ENCODE measurements at places on chromosomes 2 and 18. TPM values are rescaled to one million over a fixed set of nuclear protein-coding genes. Genes with fewer than 3 reads are reported as not detected.

DNA sequence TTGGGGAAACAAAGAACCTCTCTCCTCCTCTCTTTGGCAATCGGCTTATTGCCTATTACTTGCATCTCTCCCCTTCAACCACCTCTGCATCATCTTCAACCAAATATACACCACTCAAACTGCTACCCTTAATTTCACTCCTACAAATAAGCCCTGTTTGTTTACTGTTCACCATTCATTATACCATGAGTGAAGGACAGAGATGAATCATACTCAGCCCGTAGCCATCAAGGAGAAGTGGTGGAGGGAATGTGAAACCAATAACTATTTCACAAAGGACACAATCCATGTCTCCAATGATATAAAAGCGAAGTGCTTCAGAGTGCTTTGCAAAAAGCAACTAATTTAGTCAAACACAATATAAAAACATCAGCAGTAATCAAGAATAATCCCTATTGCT, 76.8 kb downstream of the CACNB4 start:
- H3K27ac ChIP-seq: no peak overlapping the region
- no peak for DNase-seq

DNA sequence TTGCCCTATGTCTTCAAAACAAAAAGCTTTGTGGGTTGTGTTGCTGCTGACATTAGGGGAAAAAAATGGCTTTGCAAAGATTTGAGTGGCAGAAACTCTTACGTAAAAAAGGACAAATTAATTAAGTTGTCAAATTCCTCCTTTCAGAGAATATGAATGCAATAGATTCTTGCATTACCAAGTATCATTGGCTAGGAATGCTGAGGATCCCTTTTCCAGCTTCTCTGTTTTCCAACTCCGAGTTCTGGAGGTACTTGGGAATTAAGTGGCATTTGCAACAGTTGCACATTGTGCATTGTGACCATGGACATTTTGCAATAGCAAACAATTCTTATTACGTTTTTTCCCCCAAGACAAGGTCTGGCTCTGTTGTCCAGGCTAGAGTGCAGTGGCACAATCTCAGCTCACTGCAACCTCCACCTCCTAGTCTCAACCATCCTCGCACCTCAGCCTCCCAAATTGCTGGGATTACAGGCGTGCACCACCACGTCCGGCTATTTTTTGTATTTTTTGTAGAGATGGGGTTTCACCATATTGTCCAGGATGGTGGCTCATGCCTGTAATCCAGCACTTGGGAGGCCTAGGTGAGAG, 29.9 kb upstream of the PPP1CB start:
- DNase-seq: no peak
- peaks cover 12% of the 10 kb centered on the region for H3K4me1 ChIP-seq
- H3K27ac ChIP-seq: no peak overlapping the region
- H3K4me3 ChIP-seq: no peak overlapping the region
- H3K36me3 ChIP-seq: no peaks in the 10 kb centered on the region
- H3K27me3 ChIP-seq: no peaks in the 10 kb centered on the region

DNA sequence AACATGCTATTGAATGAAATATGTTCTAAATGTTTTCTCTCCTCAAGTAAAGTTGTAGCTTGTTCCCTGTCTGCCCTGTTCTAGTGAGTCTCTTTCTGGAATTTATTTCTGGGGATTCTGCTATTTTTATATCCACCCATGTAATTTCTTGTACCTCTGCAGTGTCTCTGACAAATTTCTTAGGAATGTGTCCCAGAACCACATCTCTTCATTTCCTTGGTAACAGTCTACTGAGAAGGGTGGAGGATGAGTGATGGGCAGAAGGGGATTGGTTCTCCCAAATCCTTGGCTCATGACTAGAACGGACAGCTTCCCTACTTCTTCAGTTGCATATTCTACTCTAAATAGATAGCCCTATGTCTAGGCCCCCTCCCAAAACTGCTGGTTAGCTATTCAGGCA, 490.6 kb upstream of the LINC00305 start:
- H3K4me1 ChIP-seq: no peaks in the 10 kb centered on the region
- H3K27ac ChIP-seq: no peak overlapping the region
- no peaks in the 10 kb centered on the region for H3K27me3 ChIP-seq

- H3K27me3 ChIP-seq: no peaks in the 10 kb centered on the region
- no peak for DNase-seq
- H3K27ac ChIP-seq: no peak overlapping the region
- H3K4me3 ChIP-seq: no peak overlapping the region
- H3K4me1 ChIP-seq: no peaks in the 10 kb centered on the region
Observed at GRCh38 chr2:69954084-69954483, 7.3 kb downstream of the ASPRV1 start.

DNA sequence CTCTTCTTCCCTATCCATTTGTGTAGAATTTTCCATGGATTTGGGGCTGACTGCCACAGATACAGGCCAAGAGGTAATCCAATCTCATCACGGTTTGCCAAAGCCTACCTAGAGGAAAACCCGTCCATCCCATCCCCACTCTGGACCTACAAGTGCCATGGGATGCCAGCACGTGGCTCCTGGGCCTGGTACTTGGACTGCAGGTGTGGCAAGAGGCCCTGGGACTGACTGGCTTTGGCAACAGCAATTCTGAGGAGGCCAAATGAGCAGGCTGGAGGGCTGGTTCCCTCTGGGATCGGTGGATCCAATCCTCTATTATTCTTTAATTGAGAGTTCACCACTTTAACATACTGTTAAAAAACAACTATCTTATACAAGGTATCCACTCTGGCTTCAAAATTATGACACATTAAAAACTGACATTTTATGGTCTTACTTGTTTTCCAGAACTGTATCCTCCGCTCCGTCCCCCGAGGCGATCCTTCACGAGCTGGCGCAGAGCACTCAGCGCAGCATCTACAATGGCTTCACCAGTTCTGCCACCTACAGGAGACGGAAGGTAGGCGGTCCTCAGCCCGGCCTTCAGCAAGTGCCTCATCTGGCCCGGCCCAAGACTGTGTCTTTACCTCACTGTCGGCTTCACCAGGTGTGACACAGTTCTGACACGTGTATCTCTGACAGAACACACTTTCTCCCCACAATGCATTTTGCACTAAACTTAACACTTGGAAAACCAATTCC, 19.8 kb downstream of the PDIA6 start:
- H3K27ac ChIP-seq: no peak overlapping the region
- H3K27me3 ChIP-seq: no peaks in the 10 kb centered on the region
- no peak overlapping the region for H3K4me3 ChIP-seq
- peaks cover 84% of the 10 kb centered on the region for H3K36me3 ChIP-seq

DNA sequence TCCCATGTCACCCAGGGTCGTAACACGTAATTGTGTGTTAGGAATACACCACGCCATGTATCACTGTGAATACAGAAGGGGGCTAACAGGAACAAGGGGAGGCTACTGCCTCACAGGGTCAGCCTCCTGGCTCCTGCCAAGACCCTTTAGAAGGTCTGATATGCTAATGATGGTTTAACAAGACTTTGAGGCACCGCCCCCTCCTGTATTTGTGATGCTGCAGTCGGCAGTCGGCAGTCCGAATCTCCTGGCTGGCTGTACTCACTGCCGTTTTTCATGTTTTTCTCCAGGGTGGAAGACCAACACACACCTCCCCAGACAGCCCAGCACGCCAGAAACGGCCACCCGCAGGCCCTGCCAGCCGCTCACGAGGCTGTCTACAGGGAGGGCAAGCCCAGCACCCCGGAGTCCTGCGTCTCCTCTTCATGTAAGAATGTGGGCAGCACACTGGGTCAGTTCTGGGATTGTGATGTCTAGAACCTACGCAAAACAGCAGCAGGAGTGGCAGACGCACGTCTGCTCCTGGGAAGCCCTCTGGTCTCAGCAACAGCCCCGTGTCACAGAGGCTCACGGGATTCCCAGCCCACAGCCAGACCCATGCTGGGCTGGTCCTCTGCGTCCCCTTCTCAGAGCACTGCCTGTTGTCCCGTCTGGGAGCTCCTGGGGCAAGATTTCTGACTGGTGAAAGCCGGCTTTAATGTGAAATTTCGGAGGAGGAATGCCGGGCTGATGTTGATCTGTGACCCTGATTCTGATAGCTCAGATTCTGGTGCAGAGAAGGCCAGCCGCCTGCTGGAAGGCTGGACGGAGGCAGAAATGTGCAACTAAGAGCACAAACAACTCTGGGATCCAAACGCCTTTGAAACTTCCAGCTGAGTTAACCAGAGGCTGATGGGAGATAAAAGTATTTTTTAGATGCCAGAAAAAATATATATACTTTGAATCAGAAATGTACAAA, 39.7 kb upstream of the B3GNT7 start:
- H3K4me3 ChIP-seq: no peak overlapping the region
- DNase-seq: no peak
- no peaks in the 10 kb centered on the region for H3K4me1 ChIP-seq
- no peaks in the 10 kb centered on the region for H3K27me3 ChIP-seq
- H3K36me3 ChIP-seq: no peaks in the 10 kb centered on the region

- H3K27ac ChIP-seq: peak overlapping the region; percentile 16
- no peaks in the 10 kb centered on the region for H3K27me3 ChIP-seq
- DNase-seq: peak; percentile 19
- H3K36me3 ChIP-seq: no peaks in the 10 kb centered on the region
Observed at GRCh38 chr2:203330434-203330833, 2.2 kb downstream of the ABI2 start.

DNA sequence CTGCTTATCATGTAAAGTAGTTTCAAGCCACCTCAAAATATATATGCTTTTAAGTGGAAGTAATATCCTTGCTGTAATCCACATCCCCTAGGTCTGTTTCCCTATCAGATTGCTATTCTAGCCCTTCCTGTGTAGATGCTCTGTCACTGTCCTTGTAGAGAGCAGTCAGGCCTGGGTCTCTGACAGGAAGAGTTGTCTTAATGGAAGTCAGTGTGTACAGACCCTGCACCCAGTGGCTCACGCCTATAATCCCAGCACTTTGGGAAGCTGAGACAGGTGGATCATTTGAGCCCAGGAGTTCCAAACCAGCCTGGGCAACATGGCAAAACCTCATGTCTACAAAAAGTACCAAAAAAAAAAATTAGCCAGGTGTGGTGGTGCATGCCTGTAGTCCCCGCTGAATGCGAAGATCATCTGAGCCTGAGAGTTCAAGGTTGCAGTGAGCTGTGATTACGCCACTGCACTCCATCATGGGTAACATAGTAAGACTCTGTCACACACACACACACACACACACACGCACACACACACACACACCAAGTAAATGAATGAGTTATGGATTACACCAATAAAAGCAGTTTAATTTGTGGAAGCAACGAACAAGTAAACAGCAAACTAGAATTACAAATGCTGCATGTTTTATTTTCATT, 70.2 kb upstream of the DSC1 start:
- H3K4me1 ChIP-seq: peaks cover 17% of the 10 kb centered on the region
- no peaks in the 10 kb centered on the region for H3K27me3 ChIP-seq
- H3K27ac ChIP-seq: no peak overlapping the region
- no peaks in the 10 kb centered on the region for H3K36me3 ChIP-seq

GRCh38 chr2:110872521-110872920, 140.1 kb downstream of the ACOXL start:
- no peaks in the 10 kb centered on the region for H3K27me3 ChIP-seq
- peaks cover 15% of the 10 kb centered on the region for H3K4me1 ChIP-seq
- no peak overlapping the region for H3K4me3 ChIP-seq
- H3K27ac ChIP-seq: no peak overlapping the region
- H3K36me3 ChIP-seq: no peaks in the 10 kb centered on the region
- DNase-seq: no peak

DNA sequence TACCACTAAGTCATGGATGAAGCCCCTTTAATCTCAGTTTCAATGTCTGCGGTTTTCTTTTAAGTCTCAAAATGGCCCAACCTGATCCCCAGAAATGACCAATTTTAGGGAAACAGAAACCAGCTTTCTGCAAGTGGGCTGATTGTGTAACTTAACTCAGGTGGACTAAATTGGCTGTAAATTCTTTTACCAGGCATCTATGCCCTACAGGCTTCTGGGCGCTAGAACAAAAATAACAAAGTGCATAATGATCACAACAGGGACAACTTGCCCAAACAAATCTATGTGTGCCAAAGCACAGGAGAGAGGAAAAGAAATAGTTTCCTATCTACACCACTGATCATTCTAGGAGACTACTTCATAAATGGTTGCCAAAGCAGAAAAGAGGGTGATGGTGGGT, 112.3 kb upstream of the SETBP1 start:
- H3K36me3 ChIP-seq: no peaks in the 10 kb centered on the region
- H3K27ac ChIP-seq: no peak overlapping the region
- no peaks in the 10 kb centered on the region for H3K27me3 ChIP-seq

- no peaks in the 10 kb centered on the region for H3K27me3 ChIP-seq
- H3K4me3 ChIP-seq: no peak overlapping the region
- H3K36me3 ChIP-seq: peaks cover 22% of the 10 kb centered on the region
- no peak for DNase-seq
Observed at GRCh38 chr2:240131296-240131695, 4.8 kb downstream of the COPS9 start.

DNA sequence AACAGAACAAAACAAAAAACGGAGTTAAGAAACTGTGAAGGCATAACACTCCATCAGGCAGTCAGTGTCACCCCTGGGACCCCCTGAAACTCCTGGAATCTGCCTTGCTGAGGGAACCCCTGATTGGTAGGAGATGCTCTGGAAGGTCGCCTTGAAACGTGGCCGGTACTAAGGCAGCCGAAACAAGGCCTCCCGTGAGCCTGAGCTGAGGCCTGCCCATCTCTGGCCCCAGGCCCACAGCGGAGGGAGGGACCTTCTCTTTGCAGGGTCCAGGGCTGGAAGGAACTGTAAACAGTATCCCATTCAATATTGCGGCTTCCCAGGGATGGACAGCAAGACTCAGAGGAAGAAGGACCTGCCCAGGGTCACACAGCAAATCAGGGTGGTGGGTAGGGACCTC, 155.7 kb downstream of the INHBB start:
- no peak overlapping the region for H3K4me3 ChIP-seq
- no peak for DNase-seq
- H3K36me3 ChIP-seq: no peaks in the 10 kb centered on the region
- H3K27ac ChIP-seq: no peak overlapping the region
- peaks cover 16% of the 10 kb centered on the region for H3K4me1 ChIP-seq

GRCh38 chr2:219254590-219255201, 978 bp upstream of the TUBA4A start:
- H3K4me1 ChIP-seq: peaks cover 31% of the 10 kb centered on the region
- H3K4me3 ChIP-seq: peak overlapping the region; percentile 74
- H3K27me3 ChIP-seq: no peaks in the 10 kb centered on the region
- no peak overlapping the region for H3K27ac ChIP-seq
- H3K36me3 ChIP-seq: peaks cover 6% of the 10 kb centered on the region
- no peak for DNase-seq

Gene PSMD1
- total RNA-seq: 208 TPM

Gene FBLN7
- 2.2 TPM for total RNA-seq

Gene TMEM198
- 1.1 TPM for total RNA-seq

Gene SERPINE2
- 18.8 TPM for total RNA-seq

Gene NEB
- total RNA-seq: under 0.01 TPM

Gene ZNF2
- 1.4 TPM for total RNA-seq

Data from PC-3 (cell line).